Activated effector memory CD4-positive, alpha-beta T cell treated with Interleukin-2 at 50 U/mL for 16 hours (primary cell): ENCODE measurements at places on chromosomes 2 and 18.

- no peak for DNase-seq
Observed at GRCh38 chr18:41373612-41374011, 581.4 kb upstream of the PIK3C3 start.

- no peak for DNase-seq
Observed at GRCh38 chr2:70508711-70509462, 44.7 kb downstream of the TGFA start.

GRCh38 chr2:128024816-128025215 is 3.0 kb downstream of the SAP130 start:
- DNase-seq = no peak

GRCh38 chr2:124258140-124258880 is 233.2 kb downstream of the CNTNAP5 start:
- DNase-seq = no peak

- no peak for DNase-seq
Observed at GRCh38 chr2:193783681-193784080, 1588.9 kb upstream of the TMEFF2 start.
